NCI-H1694 (cell line): ENCODE measurements at places on chromosomes 11 and 22.

- no peak for DNase-seq
Observed at GRCh38 chr11:120271672-120272071, 31.7 kb downstream of the POU2F3 start.

GRCh38 chr22:17366830-17367229 is 2.4 kb upstream of the CECR2 start:
- DNase-seq: no peak

DNA sequence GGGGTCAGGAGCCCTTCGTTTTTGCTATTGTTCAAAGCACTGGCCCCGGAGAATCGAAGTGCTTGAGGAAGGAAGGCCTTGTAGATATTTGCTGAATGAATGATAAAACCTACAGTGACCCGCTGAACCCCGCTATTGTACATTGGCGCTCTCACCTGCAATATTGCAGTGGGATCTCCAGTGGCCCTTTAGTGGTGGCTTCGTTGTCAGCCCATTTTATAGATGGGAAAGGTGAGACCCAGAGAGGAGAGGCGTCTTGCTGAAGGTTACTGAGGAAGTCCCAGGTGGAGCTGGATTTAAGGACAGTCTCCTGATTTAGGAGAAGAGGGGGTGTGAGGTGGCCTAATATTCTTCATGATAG is 1.2 kb downstream of the CDC42EP2 start:
- no peak for DNase-seq

- DNase-seq: no peak
Observed at GRCh38 chr11:78293536-78293935, 104.8 kb downstream of the USP35 start.

- DNase-seq: no peak
Observed at GRCh38 chr11:2762451-2762850, 62.7 kb upstream of the KCNQ1OT1 start.

DNA sequence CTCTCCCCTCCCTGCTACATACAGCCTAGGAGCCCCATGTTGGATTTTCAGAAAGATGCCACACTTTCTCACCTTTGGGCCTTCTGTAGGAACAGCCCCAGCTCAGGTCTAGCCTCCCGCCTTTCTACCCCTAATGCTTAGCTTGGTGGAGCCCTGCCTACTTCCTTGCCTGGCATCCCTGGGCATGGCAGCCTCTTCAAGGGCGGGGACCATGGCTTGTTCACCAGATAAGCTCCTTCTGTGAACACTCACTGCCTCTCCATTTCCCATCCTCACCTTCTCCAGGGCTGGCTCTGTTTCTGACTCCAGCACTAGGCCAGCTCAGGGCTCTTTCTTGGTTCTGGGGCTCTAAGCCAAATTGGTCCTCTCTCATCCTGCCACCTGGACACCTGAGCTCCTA is 1.4 kb downstream of the SEPTIN3 start:
- no peak for DNase-seq

GRCh38 chr11:479311-479710 is 27.7 kb downstream of the RNH1 start:
- no peak for DNase-seq

GRCh38 chr11:46655631-46656030 is 38.3 kb downstream of the ATG13 start:
- no peak for DNase-seq

GRCh38 chr11:115454525-115454924 is 49.7 kb downstream of the CADM1 start:
- no peak for DNase-seq

- DNase-seq: no peak
Observed at GRCh38 chr11:84947970-84948580, 679.1 kb downstream of the DLG2 start.

DNA sequence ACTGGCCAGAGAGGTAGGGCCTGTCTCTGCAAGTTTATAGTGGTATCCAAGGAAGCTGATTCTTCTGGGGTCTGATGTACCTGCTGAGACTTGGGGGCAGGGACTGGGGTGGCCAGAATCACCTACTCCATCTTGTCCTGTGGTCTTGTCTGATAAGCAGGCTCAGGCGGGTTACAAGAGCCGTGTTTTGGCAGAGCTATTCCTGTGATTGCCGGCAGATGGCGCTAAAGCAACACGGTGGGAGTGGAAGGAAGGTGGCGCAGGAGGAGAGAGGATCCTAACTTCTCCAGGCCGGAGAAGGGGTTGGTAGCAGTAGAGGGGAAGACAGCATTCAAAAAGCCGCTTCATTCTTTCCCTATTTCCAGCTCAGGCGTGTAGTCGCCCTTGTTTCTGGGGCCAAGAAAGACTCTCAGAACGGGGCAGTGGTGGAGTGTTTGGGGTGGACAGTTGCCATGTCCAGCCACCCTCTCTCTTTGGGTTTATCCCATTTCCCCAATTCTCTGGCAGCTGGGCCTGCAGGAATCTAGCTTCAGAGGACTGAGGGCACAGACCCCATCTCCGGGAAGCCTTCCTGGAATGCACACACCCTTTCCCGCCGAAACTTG is 15.1 kb downstream of the CHRM1 start:
- peak; percentile 70 for DNase-seq

- DNase-seq: no peak
Observed at GRCh38 chr22:36806835-36807234, 10.0 kb downstream of the PVALB start.

GRCh38 chr11:68179847-68180246 is 33.2 kb downstream of the KMT5B start:
- DNase-seq: no peak

DNA sequence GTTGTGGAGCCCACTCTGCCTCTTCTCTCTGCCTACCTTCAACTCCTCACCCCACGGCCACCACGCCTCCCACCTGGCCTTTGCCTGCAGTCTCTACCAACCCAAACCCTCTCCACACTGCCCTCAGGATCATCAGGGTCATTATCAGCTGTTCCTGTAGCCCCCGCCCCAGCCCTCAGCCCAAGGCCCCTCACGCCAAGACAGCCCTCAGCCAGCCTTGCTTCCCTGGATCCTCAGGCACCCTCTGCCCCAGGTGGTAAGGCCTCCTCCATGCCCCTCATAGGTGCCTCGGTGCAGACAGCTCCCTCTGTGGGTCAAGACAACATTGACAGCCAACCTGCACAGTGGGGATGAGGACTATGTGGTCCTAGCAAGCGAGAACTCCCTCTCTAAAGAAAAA is 1.7 kb downstream of the SBF1 start:
- DNase-seq: no peak

DNA sequence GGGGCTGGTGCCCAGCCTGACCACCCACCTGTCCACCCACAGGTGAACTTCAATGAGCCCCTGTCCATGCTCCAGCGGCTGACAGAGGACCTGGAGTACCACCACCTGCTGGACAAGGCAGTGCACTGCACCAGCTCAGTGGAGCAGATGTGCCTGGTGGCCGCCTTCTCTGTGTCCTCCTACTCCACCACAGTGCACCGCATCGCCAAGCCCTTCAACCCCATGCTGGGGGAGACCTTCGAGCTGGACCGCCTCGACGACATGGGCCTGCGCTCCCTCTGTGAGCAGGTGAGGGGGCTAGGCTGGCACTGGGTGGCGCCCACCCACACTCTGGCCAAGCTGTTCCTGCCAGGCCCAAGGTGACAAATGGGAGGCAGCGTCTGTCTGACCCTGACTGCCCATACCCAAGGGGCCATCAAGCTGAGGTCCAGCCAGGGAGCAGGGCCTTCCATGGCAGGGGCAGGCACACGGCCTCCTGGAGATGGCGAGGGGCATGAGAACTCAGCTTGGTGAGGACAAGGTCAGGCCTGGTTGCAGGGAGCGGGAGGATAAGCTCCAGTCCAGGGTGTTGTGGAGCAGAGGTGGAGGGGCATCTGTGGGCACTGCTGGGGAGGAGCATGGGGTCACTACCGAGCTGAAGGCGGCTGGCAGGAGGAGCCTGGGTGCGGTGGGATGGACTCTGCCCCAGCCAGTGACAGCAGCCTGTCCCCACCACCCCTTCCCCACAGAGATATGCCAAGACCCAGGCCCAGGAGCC is 77.7 kb downstream of the MORC2 start:
- DNase-seq: no peak

GRCh38 chr11:12456651-12457579 is 79.5 kb downstream of the PARVA start:
- no peak for DNase-seq

DNA sequence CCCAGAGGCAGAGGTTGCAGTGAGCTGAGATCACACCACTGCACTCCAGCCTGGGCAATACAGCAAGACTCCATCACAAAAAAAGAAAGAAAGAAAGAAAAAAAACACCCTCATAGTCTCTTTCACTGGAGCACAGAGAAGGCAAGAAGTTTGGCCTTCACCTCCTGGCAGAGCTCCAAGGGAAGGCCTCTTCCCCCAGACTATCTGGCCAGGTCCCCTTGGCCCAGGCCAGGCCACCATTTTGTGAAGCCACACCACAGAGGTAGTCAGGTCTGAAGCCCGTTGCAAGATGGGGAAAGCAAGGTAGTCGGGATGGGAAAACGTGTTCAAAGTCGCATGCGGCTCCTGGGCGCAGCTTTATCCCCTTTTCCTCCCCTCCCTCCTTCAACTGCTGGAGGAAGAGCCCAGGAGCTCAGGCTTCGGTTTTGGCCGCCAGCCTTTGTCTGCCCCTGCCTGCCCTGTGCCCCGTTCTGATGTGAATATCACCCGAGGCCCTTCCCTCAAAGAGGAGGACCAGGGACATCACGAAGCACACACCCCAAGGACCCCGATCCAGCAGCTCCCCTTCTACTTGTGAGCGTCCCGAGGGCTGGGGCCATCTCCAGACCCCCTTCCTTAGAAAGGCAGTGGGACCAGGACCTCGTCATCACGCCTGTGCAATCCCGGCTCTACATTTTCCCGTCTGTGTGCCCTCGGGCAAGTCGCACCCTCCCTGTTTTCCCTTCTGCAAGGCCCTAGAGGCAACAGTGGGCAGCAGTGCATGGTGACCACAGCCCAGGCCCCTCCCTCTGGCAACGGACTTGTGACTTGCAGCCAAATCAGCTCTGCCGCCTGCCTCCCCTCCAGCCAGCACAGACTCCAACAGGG is 17.7 kb downstream of the CABP7 start:
- DNase-seq: no peak

- no peak for DNase-seq
Observed at GRCh38 chr22:25060522-25061071, 108.1 kb downstream of the KIAA1671 start.

GRCh38 chr11:72598466-72598865 is 75.8 kb downstream of the PDE2A start:
- no peak for DNase-seq

- no peak for DNase-seq
Observed at GRCh38 chr11:71452199-71453036, 585 bp upstream of the NADSYN1 start.

DNA sequence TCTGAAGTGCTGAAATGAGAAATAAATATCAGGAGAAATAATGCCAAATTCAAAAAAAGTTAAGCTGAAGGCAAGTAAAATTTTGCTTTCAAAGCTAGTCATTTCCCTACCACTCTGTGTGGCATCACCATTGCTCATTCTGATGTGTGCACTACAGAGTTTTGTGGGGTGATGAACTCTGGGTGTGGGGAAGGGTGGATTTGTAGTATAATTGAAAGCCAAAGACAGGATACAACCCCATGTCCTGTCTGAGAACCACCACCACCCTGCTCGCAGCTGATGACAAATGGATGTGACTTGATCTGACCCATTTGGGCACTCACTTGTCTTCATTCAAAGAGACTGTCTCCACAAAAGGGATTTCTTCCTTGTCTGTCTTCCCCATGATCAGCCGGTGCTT is 19.3 kb upstream of the TMEM9B start:
- no peak for DNase-seq

- no peak for DNase-seq
Observed at GRCh38 chr11:47010179-47010578, 73.6 kb downstream of the CSTPP1 start.

DNA sequence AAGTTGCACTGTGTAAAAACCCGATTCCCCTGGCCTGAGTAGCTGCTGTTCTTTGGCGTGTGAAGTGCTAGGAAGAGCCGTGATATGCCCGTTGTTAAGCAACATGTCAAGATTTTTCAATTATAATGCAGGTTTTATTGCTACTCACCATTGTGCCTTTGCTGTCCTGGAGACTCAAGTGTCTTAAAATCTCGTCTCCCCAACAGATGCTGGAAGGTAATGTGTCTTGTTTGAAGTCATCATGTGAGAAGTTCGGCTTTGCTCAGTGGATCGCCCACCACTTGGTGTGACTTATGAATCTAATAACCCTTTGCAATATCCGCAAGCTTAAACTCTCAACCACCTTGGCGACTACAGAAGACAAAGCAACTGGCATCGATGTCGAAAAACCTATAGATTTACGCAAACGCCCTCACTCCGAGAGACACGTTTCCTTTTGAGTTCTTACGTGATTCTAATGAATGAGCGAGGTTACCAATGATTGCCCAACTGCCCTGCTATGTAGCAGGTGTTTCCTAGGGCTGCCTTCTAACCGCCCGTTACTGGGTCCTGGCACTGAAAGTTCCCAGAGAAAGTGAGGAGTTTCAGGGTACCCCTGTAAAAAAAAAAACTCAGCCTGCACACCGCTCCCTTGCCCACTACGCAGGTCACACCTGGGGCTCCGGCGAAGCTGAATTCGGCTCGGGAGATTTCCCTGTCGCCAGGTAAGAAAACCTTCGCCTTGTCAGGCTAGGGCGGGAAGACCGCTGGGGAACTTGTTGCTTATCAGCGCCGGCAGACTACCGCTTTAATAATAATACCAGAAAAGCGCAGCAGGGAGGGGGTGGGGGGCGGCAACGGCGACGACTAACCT is 21.2 kb upstream of the BDNF start:
- DNase-seq: no peak

DNA sequence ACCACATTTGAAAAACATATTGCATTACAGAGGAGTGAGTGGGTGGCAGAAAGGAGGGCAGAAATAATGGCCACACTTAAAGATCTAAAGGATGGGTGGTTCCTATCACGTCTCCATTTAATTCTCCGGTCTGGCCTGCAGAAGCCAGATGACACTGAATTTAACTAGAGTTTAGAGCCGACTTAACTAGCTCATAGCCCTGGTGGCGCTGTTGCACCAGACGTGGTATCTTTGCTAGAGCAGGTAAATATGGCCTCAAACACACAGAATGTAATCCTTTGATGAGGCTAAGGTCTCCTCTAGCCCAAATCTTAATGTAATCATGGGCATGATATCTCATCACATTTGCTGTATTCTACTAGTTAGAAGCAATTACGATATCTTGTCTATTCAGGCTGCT is 51.5 kb upstream of the GAL start:
- peak; percentile 65 for DNase-seq

- DNase-seq: no peak
Observed at GRCh38 chr11:18364495-18365073, 29.8 kb upstream of the LDHA start.

GRCh38 chr11:76588455-76589325 is 81.9 kb downstream of the LRRC32 start:
- no peak for DNase-seq
